ENCODE measurements at places on chromosomes 6 and 20.
A peak's percentile ranks its signal among the peaks of the same experiment; 100 is the strongest.

GRCh38 chr6:113597231-113597583, 259.9 kb upstream of the MARCKS start:
- DNase-seq = no peak

DNA sequence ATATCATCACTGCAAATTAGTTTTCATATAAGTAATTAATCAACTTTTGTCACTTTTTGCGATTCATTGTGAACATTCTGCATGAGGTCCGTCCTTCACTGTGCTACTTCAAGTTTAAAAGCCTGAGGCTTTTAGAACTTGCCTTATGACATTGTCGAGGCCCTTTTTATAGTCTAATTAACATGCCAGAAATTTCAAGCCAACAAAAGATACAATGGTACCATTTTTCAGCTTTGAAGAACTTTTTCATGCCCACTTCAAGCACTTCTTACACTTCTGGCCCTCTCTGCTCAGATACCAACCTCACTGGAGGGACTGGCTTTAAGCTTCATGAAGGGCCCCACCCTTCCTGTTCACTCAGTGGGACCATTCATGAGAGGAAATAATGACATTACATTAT, 323.1 kb downstream of the TPBG start:
- no peak for DNase-seq

GRCh38 chr6:55438203-55438602, 110.9 kb downstream of the GFRAL start:
- DNase-seq = no peak

GRCh38 chr20:58012731-58013510, 215.5 kb downstream of the ANKRD60 start:
- no peak for DNase-seq

GRCh38 chr6:62150048-62150663, 135.9 kb downstream of the KHDRBS2 start:
- peak; percentile 4 for DNase-seq

DNA sequence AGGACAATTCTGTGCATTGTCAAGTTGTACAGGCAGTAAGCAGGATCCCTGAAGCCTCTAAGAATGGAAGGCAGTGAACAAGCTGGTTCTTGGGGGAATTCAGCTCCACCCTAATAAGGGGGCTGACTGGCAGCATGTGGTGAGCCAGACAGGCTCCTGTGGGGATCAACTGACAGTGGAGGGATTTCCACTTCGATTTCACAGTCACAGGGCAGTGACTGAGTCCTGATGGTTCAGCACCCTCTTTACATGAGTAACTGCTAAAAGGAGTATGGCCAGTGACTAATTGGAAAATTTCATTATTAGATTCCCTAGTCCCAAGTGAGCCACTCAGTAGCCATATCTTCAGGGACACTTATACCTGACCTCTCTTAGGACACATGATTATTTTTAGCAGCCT, 78.4 kb downstream of the NDUFAF5 start:
- DNase-seq = no peak

GRCh38 chr6:170137176-170137891, 153.5 kb downstream of the DLL1 start:
- no peak for DNase-seq

DNA sequence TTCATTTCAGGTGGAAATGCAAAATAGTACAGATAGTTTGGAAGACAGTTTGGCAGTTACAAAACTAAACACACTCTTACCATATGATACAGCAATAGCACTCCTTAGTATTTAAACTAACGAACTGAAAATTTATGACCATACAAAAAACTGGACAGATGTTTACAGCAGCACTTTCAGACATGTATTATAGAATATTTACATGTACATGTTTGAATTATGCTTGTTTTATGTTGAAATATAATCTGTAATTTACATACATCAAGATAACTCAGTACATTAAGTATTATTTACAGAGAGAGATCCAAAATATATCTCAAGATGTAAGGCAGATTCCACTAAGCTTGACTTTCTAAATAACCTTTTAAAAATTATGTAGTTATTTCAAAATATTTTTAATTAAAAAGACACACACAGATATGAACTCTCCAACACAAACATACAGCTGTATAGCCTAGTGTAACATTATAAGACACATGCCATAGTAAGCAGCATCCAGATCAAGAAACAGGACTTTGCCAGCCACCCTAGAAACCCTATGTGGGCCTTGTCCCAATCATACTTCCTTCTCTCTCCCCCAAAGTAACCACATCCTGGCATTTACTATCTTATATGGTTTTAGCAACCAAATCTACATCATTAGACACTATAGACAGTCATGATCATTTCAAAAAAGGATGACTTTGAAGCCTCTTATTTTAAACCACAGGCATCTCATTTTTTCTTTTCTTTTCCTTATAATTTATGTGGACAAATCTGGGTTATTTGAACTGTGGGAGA, 82.2 kb downstream of the MAN1A1 start:
- DNase-seq = no peak

DNA sequence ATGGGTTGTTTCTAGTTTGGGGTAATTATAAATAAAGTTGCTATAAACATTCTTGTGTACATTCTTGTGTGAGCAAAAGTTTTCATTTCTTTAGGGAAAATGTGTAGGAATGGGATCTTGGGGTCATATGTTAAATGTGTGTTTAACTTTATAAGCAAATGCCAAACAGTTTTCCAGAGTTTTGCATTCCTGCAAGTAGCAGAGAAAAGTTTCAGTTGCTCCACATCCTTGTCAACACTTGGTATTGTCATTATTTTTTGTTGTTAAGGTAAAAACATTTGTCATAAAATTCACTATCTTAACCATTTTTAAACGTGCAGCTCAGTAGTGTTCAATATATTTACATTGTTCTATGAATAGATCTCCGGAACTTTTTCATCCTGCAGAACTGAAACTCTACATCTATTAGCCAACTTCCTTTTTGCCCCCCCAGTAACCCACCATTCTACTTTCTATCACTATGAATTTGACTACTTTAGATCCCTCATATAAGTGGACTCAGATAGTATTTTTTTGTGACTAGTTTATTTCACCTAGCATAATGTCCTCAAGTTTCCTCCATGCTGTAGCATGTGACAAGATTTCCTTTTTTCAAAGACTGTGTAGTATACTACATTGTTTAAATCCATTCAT, 48.4 kb downstream of the PHACTR2 start:
- no peak for DNase-seq

- DNase-seq = no peak
Observed at GRCh38 chr6:31386977-31387376, 16.4 kb upstream of the MICA start.

DNA sequence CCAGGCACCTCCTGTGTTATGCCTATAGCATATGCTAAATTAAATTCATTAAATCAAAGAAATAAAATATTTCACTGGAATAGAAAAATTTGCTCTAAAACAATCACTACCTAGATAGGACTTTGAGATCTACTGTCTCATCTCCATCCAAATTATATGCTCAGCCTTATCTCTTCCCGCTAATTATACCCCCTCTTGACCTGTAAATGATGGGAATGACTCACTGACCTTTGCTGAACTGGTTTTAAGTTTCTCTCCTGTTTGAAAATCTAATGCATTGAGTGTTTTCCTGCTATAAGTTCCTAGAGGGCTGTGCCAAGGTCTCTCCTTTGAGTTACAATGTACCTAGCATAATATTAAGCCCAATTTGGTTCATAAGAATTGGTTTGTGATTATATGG, 110.1 kb downstream of the BMP2 start:
- no peak for DNase-seq

GRCh38 chr20:57658833-57659516, 38.7 kb upstream of the ZBP1 start:
- no peak for DNase-seq

DNA sequence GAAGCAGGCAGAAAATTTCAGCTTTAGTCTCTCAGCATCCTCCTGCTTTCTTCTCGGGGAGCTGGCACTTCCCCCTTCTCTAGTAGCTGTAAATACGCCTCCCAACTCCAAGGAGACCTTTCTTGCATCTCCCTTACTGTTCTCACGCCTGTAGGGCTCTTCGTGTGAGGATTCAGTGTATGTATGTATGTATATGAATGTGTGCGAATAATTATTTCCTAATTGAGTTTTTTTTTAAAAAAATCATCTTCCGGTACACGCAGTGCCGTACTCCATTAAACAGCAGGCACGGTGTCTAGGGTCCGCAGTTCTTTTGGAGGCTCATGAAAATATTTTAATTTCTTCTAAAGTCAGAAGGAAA, 85.4 kb downstream of the HFE start:
- no peak for DNase-seq

- DNase-seq = no peak
Observed at GRCh38 chr6:167487749-167488664, 163.1 kb downstream of the TTLL2 start.

- DNase-seq = no peak
Observed at GRCh38 chr20:47818466-47818865, 33.2 kb upstream of the SULF2 start.

DNA sequence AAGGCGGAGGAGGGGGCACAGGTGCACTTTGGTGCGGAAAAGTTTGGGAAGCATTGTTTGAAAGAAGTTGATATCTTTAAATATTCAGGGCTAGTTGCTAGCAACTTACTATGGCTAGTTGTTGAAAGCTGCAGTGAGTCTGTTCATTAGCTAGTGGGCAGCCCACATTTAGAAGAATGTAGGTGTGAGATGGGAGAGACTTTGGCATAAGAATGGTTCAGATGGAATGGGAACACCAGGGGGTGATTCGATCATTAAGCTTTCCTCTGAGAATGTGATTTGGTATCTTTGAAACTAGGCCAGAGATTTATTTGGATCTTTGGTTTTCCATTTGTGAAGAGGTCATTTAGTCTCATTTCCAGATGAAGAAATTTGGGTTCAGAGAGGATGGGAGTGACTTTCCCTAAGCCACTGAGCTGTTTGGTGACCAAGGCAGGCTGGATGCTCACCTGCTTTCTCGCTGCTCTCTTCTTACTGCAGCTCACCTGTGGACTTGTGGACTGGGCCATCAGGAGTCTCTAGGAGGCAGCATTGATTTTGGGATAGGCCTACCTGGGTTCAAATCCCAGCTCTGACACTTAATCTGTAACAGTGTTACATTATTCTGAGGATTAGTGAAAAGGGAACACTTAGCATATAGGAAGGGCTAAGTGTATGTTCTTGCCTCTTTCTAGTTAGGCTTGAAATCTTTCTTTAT, 62.9 kb downstream of the CARMIL1 start:
- DNase-seq = no peak

- no peak for DNase-seq
Observed at GRCh38 chr20:826695-827323, 6.7 kb upstream of the FAM110A start.

DNA sequence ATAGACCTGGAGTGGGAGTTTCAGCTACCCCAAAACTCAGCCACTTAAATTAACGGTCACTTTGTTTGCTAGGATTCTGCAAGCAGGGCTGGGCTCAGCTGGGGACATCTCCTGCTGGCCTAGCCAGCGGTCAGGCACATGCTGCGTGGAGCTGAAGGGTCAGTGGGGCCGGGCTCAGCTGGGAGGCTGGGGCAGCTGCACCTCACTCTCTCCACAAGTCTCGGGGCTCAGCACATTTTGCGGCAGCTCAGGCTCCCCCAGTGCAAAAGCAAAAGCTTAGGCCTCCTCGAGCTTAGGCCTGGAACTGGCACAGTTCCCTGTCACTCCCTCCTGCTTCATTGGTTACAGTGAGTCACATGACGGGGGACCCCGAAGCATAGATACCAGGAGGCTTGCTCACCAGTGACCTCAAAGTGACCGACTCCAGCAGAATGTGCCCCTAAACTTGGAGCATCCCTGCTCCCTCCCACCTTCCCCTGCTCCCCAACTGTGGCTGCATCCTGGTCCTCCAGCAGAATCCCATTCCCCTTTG, 80.6 kb upstream of the CST7 start:
- DNase-seq = no peak

DNA sequence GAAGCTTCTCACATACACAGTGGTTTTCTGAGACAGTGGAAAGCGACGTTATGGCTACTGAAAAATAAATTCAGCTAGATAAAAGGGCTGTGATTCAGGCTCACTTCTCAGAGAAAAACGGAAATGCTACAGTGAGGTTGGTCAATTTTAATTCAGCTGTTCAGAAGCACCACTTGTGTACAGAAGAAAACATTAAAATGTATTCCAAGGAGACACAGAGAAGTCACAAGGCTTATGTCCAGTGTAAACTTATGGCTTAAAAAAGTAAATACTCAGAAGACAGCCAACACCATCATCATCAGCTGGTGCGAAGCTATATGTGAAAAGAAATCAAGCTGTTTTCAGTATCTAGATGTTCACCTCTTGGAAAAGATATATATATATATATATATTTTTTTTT, 68.6 kb downstream of the ABHD12 start:
- DNase-seq = no peak

DNA sequence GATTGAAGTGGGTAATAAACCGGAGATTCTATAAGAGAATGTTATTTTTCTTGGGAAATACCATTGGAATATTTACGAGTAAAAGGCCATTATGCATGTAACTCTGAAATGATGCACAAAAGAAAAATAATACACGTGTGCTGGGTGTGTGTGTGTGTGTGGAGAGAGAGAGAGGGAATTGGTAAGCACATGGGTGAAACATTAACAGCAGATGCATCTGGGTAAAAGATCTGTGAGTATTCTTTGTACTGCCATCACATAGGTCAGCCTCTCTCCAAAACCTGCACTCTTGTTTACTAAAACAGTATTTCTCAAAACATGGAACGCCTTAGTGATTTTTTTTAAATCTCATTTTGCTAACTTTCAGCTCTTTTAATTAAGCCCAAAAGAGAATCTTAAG, 28.9 kb downstream of the EYA2 start:
- DNase-seq = no peak

- DNase-seq = no peak
Observed at GRCh38 chr20:1491860-1492642, 831 bp upstream of the SIRPB2 start.

- no peak for DNase-seq
Observed at GRCh38 chr6:35516712-35517111, 4.0 kb upstream of the TULP1 start.

- no peak for DNase-seq
Observed at GRCh38 chr6:36599791-36600209, 5.6 kb downstream of the SRSF3 start.

DNA sequence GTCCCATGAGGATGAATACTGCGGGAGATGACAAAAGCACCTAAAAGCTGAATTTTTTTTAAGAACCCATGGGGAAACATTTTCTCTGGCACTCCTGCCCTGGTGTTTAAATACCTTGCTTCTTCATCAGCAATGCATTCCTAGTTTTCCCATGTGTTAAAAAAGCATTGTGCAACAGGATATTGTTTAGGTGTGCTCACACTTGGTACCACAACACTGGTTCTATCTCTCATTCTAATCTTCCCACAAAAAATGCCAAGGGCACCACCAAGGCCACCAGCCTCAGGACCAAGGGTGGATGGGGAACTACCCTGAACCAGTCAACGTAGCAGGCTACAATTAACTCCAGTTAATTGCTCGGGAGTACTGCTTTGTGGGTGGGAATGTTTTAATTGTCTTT, 50.9 kb downstream of the ALDH5A1 start:
- no peak for DNase-seq

GRCh38 chr6:113496166-113496565, 361.0 kb upstream of the MARCKS start:
- no peak for DNase-seq

GRCh38 chr20:21280522-21281016, 22.6 kb upstream of the XRN2 start:
- DNase-seq = no peak
